ENCODE measurements at places on chromosomes 13 and 19. TPM values are rescaled to one million over a fixed set of nuclear protein-coding genes. Genes with fewer than 3 reads are reported as not detected.
A peak's percentile ranks its signal among the peaks of the same experiment; 100 is the strongest.

GRCh38 chr19:44401139-44402115 lies at the start of gene ZNF285:
Gene ZNF285, minus strand, starts transcription at chr19:44401608. Its CDS starts 4,395 bp downstream, at chr19:44397213.
- DNase-seq, result peak; percentile 99

Gene OR7G3
- polyA plus RNA-seq, result not detected

DNA sequence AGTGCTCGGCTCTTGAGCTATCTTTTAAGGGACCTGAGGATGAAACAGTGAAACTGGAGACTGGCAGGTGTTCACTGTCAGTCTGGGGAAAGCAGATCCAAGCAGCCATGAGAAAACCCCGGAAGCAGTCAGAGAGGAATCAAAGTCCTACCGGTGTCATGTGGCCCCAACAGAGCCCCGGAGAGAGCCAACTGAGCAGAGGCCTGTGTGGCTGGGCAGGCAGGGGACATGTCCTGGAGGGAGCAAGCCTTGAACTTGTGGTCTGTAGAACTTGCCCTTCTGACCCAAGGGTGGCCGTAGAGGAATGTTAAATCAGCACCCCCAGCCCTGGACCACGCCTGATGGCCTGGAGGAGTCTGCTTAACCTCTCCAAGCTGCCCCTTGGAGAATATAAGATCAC lies 113.7 kb upstream of the ZNF507 start:
- DNase-seq, result no peak

Gene SMAD9
- 9.1 TPM for polyA plus RNA-seq

DNA sequence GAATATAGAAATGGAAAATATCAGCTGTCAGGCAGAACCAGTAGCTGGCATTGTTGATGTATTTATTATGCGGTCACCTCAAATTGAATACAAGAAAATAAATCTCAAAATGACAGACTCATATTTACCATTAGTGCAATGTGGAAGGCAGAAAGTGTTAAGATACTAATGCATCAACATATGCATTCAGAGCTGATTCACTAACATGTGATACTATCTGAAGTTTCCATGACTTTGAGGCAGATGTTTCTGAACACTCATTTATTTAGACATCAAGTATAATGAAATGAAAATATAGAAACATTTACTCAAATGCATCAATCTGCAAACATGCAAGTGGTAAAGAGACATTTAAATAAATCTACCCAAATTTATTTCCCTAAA lies 474.2 kb upstream of the SLC10A2 start:
- DNase-seq, result no peak

DNA sequence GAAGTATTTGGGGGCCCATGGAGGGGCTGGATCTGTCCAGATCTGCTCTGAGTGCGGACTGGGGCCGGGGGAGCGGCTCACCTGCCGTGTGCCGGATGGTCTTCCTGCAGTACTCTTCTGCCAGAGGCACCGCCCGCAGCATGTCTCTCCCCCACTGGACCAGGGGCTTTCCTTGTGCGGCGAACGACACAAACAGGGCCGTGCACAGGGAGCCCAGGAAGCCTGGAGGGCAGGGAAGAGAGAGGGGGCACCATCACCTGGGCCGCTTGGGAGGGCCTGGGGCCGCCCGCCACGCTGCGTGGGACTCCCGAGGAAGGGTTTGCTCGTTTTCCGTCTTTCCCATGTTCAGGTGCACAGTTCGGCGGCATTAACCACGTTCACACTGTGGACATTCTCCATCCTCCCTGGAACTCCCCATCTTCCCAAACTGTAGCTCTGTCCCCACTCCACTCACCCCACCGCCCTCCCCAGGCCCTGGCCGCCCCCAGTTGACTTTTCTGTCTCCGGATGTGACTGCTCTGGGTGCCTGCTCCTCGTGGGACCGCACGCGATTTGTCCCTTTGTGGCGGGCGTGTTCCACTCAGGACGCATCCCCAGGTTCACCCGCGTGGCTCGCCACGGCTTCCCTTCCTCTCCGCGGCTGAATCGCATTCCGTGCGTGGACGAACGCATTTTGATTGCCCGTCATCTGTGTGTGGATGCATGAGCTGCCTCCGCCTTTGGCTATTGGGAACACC lies 24.2 kb downstream of the ADPRHL1 start:
- DNase-seq, result no peak

Gene ZNF540
- polyA plus RNA-seq, result 0.58 TPM

Gene ZNF541
- polyA plus RNA-seq, result 0.15 TPM
